ENCODE measurements at places on chromosomes 7 and 10.

GRCh38 chr10:110919971-110920881, 822 bp downstream of the SHOC2 start:
- DNase-seq: peak; percentile 47

GRCh38 chr10:70417568-70417967, 13.6 kb downstream of the EIF4EBP2 start:
- DNase-seq: no peak

- DNase-seq: no peak
Measured at GRCh38 chr7:140674899-140675701, 2.4 kb downstream of the ADCK2 start.

DNA sequence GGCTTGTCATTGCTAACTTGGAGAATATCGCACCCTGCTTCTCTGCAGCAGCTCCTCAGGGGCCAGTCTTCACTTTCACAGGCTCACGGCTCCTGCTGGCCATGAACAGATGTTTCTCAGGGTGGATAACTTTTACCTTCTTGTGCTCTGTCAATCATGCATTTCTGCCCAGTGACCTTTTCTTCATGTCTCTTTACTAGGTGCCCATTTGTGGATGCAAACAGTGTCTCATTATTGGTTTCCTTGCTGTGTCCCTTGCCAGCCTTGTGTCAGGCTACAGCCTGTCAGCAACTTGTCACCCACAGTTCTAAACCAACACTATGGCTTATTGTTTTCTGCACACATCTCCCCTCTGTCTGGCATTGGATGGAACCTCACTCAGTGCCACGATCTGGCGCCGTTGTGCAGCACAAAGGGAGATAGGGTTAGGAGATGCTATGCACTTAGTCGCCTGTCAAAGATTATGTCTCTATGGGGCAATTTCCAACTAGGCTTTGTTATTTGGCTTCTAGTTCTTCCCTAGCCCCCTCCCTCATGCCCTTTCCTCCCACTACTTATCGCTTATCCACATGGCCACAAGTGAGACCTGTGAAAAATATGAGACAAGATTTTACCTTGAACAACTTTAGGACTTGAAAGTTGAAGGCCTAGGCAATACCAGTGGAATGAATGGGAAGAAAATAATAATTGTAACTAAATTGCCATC, 45.7 kb upstream of the NXPH1 start:
- DNase-seq: no peak

- no peak for DNase-seq
Measured at GRCh38 chr7:20444030-20444800, 113.5 kb downstream of the ITGB8 start.

- no peak for DNase-seq
Measured at GRCh38 chr7:28280516-28280915, 99.9 kb upstream of the JAZF1 start.

- DNase-seq: no peak
Measured at GRCh38 chr7:71303566-71303965, 171.6 kb downstream of the GALNT17 start.

- peak; percentile 77 for DNase-seq
Measured at GRCh38 chr10:119103903-119104653, at the start of gene DENND10. Gene DENND10 (plus strand): TSS chr10:119104113. CDS start chr10:119104143, 30 bp downstream.

GRCh38 chr10:1410032-1410431, 327.3 kb downstream of the ADARB2 start:
- no peak for DNase-seq

DNA sequence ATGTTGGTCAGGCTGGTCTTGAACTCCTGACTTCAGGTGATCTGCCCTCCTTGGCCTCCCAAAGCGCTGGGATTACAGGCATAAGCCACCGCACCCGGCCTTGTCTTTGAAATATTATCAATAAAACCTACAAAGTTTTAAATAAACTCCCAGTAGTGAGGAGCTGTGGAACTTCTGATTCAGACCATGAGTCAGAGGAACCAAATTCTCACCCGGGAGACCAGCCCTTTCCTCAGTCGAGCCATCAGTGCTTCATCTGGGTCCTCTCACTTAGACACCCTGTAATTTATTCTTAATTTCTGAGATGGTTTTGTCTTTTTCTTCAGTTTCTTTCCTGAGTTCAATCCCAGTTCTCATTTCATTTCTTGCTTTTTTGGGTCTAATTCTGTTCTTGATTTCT, 68.6 kb downstream of the DYNC2I1 start:
- no peak for DNase-seq

DNA sequence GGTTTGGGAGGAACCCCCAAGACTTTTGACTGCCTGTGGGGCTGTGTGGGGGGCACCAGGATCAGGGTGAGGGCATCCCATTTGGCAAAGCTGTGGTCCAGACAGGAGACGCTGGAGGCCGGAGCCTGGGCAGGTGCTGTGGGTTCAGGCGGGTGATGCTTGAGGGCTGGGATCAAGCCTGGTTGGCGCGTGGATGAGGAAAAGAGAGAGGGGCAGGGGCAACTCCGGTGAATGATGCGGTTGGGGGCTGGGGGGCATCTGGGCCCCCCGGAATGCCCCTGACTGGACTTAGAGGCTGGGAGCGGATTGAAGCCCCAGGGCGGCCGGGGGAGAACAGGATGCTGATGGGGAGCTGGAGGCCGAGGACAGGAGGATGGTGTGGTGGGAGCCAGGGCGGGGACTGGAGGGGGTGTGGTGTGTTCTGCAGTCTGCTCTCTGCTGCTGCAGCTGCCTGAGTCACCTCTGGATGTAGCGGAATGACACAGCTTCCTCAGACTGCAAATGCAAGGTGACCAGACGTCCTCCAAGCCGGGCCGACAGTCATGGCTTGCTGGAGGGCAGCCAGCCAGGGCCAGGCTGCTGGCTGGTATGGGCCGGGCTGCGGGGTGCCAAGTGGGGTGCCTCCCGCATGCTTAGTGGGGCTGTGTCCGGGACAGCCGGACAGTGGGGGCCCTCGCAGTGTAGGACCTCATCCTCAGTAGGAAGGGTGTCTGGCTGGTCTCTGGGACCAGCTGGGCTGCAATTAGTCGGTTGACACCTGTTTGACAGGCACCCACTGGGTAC, 3.2 kb downstream of the MAFK start:
- DNase-seq: peak; percentile 67

DNA sequence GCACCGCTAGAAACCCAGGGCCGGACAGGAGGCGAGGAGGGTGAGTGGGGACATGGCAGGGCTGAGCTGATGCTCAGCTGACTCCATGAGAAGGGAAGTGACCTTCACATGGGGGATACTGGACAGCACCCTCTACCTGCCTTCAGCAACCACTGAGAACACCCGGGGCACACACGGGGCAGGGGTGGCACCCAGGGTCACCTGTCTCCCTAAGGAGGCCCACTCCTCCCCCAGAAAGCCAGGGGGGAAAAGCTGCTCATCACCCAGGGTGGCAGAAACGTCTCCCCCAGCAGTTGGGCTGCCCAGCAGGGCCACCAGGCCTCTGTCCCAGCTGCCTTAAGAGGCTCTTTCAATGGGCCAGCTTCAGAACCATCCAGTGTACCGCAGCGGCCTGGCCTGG, 159.7 kb downstream of the RNF216 start:
- no peak for DNase-seq

- no peak for DNase-seq
Measured at GRCh38 chr10:6071181-6072175, 9.3 kb upstream of the IL2RA start.

DNA sequence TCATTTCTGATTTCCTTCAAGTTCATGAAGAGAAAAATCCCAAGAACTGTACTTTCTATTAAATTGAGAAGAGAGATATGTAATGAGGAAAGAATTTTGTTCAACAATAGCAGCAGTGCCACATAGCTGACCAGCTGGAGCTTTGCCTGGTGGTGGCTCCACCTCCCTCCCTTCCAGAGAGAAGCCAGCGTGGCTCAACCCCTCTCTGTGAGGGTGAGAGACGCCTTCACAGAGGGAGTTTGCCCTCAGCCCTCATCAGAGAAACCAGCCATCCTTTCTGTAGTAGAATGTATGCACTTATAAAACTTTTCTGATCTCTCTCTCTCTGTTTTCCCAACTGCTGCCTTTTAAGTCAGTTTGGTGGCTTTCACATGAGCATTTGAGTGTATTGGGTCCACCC, 20.5 kb upstream of the COL1A2 start:
- DNase-seq: no peak

- no peak for DNase-seq
Measured at GRCh38 chr7:36906448-36906847, 182.2 kb upstream of the AOAH start.

- DNase-seq: no peak
Measured at GRCh38 chr7:116683786-116684185, 11.8 kb downstream of the MET start.

- DNase-seq: no peak
Measured at GRCh38 chr10:119330342-119330741, 123.0 kb downstream of the GRK5 start.

GRCh38 chr7:50206453-50207250, 97.9 kb upstream of the IKZF1 start:
- no peak for DNase-seq

DNA sequence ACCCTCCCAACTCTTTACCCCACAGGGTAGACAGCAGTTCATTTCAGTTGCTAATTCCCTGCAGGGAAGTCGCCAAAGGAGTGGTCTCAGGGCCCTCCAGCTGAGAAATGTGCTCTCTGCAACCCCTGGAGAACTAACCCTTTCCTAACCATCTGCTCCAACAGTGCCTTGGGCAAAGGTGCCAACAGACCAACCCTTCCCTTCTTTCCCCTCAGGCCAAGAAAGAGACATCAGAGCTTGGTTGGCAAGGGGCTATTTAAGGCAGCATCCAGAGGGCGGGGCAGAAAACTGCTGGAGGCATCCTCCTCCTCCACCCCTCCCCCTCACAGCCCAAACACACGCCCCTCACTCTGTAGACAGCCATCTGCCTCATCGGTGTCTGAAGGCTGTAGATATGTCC, 1.7 kb downstream of the SORBS1 start:
- DNase-seq: no peak

- DNase-seq: no peak
Measured at GRCh38 chr7:102823390-102824119, 74.8 kb downstream of the FAM185A start.

DNA sequence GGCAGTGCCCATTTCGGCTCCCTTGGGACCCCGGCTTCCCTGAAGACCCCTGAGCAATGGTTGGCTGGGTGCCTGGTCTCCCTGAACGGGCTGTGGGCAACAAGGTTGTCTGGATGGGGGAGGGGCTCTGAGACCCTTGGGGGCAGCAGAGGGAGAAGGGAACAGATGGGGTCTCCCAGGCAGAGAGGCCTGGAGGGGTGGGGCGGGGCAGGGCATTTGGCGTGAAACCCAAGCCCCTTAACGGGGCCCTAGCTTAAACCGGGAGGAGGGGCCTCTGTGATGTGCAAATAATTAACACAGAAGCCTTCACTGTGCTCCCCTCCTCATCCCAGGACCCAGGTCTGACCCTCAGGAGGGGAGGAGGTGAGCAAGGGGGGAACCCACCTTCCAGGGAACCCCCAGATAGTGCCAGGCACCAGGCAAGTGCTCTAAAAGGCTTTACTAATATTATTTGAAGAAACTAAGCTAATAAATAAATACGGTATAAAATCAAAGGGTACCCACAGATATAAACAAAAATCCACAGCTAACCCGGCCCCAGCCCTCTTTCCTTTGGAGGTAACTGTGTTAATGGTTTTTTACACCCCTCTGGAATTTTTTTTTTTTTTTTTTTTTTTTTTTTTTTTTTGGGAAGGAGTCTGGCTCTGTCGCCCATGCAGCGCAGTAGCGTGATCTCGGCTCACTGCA, 170.8 kb downstream of the RNF216 start:
- DNase-seq: no peak

- peak; percentile 41 for DNase-seq
Measured at GRCh38 chr10:22341190-22341925, 3.9 kb upstream of the SPAG6 start.

GRCh38 chr10:109934958-109935793, 11.9 kb upstream of the XPNPEP1 start:
- no peak for DNase-seq

- DNase-seq: peak; percentile 22
Measured at GRCh38 chr10:103855424-103855823, at the start of gene SH3PXD2A. Gene SH3PXD2A (minus strand): TSS chr10:103855576. CDS start chr10:103855266, 310 bp downstream.

DNA sequence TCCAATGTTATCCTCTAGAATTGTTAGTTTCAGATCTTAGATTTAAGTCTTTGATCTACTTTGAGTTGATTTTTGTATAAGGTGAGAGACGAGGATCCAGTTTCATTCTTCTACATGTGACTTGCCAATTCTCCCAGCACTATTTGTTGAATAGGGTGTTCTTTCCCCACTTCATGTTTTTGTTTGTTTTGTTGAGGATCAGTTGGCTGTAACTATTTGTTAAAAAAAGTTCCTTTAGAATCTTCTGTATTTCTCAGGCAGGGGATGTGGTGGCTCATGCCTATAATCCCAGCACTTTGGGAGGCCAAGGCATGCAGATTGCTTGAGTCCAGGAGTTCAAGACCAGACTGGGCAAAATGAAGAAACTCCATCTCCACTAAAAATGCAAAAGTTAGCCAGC, 151.8 kb downstream of the JMJD1C start:
- no peak for DNase-seq

DNA sequence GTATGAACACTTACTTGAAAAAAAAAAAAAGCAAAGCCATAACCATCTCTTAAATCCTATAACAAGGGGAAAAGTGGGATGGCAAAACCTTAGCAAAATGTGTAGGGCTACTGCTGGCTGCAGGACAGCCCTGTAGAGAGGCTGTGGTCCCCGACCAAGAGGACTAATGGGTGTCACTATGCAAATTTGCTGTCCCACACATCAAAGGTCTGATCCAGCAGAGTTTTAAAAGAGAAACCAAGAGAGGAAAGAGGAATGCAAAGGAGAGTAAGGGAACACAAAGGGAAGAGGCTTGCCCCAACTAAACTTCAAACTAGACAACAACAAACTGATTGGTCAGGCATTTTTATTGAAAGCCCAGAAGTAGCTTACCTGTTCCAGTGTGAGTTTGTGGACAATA, 3.1 kb upstream of the ZNRF2 start:
- DNase-seq: no peak

DNA sequence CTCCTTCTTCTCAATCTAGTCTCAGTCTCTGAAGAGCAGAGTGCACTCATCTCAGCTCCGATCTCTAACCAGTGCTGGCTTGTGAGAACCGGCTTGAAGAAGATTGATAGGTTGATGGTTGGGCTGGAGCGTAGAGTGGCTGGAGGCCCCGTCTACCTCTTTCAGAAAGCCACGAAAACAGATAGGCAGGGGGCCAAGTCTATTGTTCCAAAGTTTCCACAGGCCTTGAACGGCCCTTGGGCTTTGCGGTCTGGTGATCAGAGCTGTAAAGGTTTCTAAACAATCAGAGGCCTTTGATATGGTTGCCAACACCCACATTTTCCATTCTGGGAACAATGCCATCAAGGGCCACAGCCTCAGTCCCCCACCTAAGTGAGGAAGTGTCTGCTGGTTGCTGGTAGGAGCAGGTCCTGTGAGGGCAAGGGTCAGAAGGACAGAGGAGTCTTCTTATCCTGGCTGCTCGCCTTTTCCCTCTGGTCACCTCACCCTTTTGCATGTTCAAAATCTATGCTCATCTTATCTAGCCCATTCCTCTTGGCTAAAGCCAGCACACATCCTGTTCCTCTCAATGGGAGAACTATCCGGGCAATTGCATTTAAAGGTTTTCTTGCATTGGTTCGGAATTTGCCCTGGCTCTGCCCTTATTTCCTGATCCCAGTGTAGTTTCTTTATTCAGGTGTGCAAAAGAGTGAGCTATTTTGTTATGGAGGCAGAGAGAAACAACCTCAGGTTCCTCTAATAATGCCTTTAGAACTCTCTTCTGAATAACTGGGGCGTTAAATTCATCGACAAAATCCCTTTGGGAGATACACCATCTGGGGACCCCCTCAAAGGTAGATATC, 70.3 kb upstream of the KMT2E start:
- peak; percentile 99 for DNase-seq

- DNase-seq: no peak
Measured at GRCh38 chr7:125563557-125563956, 633.9 kb upstream of the POT1 start.

GRCh38 chr10:74097776-74098175, 52.9 kb downstream of the AP3M1 start:
- no peak for DNase-seq

GRCh38 chr10:115854740-115855435, 418.1 kb downstream of the GFRA1 start:
- DNase-seq: no peak
